NCI-H1092 (cell line): ENCODE measurements at places on chromosomes 16 and 17.

- DNase-seq: peak; percentile 38
Measured at GRCh38 chr17:50269477-50270434, 4.5 kb upstream of the TMEM92 start.

GRCh38 chr16:3712861-3713372, 4.4 kb downstream of the TRAP1 start:
- DNase-seq: no peak

GRCh38 chr17:63442549-63443035, 3.5 kb downstream of the CYB561 start:
- no peak for DNase-seq

DNA sequence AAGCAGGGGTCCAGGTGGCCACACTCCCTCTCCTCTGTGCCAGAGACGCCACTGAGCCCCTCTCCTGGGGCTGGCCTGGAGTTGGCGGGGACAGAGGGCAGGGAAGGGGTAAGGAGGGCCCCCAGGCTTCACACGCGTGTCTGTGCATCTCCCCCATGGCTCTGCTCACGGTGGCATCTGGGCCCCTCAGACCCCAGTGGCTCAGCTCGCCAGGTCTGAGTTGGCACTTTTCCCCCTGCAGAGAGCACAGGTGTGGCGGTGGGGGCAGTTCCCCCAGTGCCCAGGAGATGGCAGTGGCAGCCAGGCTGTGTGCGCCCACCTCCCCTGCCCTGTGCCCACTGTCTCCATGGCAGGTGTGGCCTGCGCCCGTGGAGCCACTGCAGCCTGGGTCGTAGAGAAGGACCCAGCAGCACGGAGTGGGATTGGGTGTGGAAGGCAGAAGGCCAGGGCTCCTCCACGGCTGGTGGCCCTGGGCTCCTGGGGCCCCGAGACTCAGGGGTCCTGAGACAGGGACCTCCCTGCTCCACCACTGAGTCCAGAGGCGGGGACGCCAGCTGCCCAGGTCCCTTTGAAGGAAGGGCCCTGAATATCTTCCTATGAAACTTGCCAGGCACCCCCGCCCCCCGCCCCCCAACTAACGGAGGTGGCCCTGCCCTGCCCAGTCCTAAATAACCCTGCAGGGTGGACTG, 4.3 kb upstream of the APRT start:
- DNase-seq: peak; percentile 61

DNA sequence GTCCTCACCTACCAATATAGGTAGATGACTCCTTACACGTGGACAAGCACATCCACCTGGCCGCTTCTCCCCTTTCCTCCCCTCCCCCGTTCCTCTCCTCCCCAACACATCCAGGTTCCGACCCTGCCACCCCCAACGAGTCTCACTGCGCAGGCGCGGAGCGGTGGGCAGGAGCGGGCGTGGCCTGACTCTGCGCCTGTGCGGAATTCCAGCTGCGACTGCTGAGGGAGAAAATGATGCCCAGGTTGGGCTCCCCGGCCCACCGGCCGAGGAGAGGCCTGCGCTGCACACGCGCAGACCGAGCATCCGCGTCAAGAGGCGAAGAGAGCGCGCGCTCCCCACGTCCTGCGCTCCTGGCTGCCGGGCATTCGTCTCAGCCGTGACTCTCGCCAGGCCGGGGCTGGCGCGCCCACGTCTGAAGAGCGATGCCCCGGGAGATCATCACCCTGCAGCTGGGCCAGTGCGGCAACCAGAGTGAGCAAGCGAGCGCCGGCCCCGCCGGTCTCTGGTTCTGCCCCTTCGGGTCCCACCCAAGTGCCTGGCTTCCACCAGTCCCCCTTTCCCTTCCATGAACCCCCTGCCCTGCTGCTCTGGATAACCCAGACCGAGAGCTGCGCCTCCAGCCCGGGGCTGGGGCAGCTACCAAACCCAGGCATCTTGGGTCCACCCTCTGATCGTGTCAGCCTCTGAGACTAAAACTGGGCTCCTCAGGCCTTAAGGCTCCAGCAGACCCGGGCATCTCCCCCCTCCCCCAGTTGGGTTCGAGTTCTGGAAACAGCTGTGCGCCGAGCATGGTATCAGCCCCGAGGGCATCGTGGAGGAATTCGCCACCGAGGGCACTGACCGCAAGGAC, at the start of gene TUBG2:
TSS of gene TUBG2 (plus strand) at position 206 of the 853 bp plus-strand sequence. CDS start at position 426, 220 bp downstream.
- peak; percentile 95 for DNase-seq

GRCh38 chr16:4183237-4184037, 58.4 kb downstream of the SRL start:
- DNase-seq: peak; percentile 92

DNA sequence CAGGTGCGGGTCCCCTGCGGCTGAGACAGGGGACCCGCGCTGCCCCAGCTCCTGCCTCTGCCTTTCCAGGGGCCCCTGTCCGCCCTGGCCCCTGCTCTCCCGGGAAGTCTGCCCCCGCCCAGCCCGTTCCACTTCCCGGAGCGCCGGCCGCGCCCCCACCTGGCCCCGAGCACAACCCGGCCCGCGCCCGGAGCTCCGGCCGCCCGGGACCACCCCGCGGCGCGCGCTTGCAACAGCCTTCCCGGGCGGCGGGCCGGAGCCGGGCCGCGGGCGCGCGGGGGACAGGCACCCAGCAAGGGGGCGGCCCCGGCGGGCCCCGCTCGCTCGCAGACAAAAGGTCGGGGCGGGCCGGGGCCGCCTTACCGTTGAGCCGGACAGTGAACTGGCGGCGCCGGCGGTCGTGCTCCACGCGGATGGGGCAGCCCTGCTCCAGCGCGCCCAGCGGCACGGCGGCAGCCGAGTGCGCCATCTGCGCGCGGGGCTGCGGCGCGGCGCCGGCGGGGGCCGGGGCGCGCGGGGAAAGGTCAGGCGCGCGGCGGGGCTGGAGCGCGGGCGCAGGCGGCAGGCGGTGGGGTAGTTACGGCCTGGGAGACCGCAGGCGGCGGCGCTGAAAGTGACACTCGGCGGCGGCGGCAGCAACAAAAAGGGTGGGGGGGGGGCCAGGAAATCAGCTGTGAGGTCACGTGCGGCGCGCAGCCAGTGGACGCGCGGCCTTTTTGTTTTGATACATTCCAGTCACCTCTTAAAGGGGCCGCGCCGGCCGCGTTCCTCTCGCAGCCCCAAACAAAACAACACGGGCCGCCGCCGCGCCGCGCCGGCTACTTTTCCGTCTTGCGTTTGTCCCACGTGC, at the start of gene NATD1:
TSS of gene NATD1 (minus strand) at position 615 of the 850 bp plus-strand sequence. CDS start at position 469, 146 bp downstream.
- DNase-seq: peak; percentile 62

GRCh38 chr16:12675852-12676251, 127.8 kb downstream of the CPPED1 start:
- DNase-seq: no peak

DNA sequence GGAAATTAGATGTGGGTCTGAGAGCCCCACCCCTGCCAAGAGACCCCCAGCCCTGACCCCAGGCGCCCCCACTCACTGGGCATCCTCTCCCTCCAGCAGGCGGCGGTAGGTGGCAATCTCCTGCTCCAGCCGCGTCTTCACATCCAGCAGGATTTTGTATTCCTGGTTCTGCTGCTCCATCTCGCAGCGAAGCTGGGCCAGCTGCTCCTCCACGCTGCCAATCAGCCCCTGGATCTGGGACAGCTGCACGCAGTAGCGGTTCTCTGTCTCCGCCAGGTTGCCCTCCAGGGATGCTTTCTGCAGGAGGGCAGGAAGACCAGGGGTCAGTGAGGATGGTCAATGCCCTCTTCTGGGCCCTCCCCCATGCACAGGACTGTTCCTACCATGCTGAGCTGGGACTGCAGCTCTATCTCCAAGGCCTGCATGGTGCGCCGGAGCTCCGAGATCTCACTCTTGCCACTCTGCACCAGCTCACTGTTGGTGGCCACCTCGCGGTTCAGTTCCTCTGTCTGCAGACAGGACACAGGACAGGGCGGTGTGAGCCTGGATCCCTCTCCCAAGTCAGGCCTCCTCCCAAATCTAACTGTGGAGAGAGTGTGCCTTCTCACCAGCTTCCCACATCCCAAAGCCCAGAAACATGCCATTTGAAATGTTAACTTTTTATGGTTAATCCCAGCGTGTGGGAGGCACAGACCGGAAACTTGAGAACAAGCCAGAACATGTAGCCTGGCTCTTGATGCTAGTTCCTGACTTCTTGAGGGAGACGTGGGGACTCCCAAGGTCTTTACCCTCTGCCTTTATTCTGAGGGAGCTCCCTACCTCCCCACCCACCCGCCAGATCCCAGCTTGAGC, 3.6 kb downstream of the KRT17 start:
- no peak for DNase-seq

GRCh38 chr17:266219-266618, 84.8 kb upstream of the DOC2B start:
- no peak for DNase-seq

GRCh38 chr17:36593656-36594316, 2.1 kb downstream of the DHRS11 start:
- DNase-seq: no peak

DNA sequence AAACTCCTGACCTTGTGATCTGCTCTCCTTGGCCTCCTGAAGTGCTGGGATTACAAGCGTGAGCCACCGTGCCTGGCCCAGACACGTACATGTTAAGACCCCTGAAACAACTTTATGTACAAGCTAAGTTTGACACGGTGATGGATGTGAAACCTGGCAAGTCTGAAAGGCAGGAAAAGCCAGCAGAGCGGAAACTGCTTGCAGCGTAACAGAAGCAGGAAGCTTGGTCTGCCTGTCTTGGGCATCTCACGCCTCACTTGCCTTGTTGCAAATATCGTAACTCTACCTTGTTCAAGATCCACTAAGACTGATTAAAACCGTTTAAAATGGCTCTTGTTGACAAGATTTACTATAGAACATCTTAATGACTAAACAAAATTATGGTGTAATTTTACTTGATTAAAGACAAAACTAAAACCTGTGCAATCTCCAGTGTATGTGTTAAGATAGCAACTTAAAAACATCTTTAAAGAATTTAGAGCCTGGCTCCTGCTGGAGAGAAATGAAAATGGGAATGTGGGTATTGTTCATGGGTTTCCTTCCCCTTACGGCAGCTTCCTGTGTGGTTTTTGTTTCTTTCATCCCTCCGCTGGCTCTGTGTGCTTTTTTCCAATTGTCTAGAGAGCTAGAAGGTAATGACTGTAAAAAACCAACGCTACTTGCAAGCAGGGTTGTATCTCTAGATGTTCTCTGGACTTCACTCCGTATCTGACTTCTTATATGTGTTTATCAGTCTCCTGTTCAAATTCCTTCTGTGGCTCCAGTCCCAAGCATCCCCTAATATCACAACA, 477.6 kb downstream of the XYLT1 start:
- DNase-seq: no peak

DNA sequence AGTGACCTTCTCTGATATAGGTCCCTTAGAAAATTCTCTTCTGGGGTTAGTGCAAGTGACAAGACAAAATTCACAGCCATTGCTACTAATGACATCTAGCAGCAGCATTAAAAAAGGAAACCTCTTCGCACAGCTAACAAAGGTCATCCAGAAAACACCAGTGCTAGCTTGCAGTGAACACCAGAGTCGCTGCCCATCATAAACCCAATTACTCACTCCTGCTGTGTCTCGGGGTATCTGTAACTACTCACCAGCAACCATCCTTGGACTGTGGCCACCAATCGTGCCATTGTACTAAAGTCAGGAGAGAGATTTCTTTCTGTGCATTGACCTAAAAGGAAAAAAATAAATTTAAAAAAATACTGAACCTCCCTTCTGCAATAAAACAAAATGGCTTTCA, 1494.7 kb upstream of the CDH8 start:
- DNase-seq: no peak

DNA sequence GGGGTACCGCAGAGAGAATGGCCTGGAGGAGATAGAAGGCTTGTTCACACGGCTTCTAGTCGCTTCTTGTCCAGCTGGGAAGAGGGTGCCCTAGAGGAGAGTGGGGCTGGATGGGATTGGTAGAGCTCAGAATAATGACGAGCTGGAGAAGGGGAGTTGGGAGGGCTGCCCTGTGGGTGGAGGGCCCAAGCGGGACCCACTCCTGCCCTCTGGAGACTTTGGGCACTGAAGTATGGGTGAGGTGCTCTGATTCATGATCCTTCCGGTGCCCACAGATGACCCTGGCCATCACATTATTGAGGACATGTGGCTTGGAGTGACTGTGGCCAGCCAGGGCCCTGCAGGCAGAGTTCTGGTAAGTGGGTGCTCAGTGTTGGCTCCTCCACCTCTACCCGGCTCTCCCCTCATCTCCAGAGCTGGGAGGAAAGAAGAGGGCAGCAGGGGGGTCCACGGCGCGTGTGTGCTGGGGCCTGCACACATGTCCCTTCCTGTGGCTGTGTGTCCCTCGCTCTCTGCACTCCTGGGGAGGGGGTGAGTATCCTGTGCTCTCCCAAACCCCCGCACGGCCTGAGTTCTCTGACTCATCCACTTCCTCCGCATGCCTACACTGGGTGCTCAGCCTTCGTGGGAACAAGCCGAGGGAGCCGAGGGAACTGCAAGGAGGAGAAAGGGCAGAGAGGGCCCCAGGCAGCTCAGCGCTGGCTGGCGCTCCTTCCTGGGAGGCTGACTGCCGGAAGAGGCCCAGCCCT, 8.5 kb downstream of the ITGA3 start:
- no peak for DNase-seq
